ENCODE measurements at places on chromosomes 16 and 17. TPM values are rescaled to one million over a fixed set of nuclear protein-coding genes. Genes with fewer than 3 reads are reported as not detected.

The EFNB3 gene
- polyA plus RNA-seq: 0.59 TPM

The FOXF1 gene
- 0.84 TPM for polyA plus RNA-seq

The TK1 gene
- 1.2 TPM for polyA plus RNA-seq

The ALG1 gene
- polyA plus RNA-seq: 8.0 TPM

The BEAN1 gene
- polyA plus RNA-seq: 0.41 TPM

The BRICD5 gene
- 3.4 TPM for polyA plus RNA-seq

The OR1A1 gene
- polyA plus RNA-seq: not detected

The IRX6 gene
- polyA plus RNA-seq: 0.02 TPM

The P2RX5 gene
- 9.1 TPM for polyA plus RNA-seq

The KRT26 gene
- not detected for polyA plus RNA-seq

The USP31 gene
- 12.8 TPM for polyA plus RNA-seq

The OVCA2 gene
- polyA plus RNA-seq: 35.6 TPM

The TP53TG3C gene
- not detected for polyA plus RNA-seq

The C17orf50 gene
- polyA plus RNA-seq: 0.14 TPM

The MPV17L gene
- 7.3 TPM for polyA plus RNA-seq

The GLP2R gene
- 0.77 TPM for polyA plus RNA-seq

The TNS4 gene
- polyA plus RNA-seq: not detected

The KRTAP9-4 gene
- polyA plus RNA-seq: not detected

The KRT36 gene
- not detected for polyA plus RNA-seq

The ABCA10 gene
- polyA plus RNA-seq: 15.9 TPM

The LASP1 gene
- 23.8 TPM for polyA plus RNA-seq

The ARL5C gene
- polyA plus RNA-seq: not detected

The TERB1 gene
- polyA plus RNA-seq: not detected
